ENCODE measurements at places on chromosomes 11 and 22. TPM values are rescaled to one million over a fixed set of nuclear protein-coding genes. Genes with fewer than 3 reads are reported as not detected.

OR4C15 gene
- not detected for total RNA-seq

NRXN2 gene
- 204 TPM for total RNA-seq

MRPL17 gene
- total RNA-seq: 18.8 TPM

TIGD3 gene
- total RNA-seq: 5.3 TPM

SPTY2D1 gene
- 10.2 TPM for total RNA-seq

YAP1 gene
- total RNA-seq: 11.0 TPM

FAM181B gene
- total RNA-seq: 13.0 TPM

SBF2 gene
- total RNA-seq: 104 TPM

OR5AK2 gene
- not detected for total RNA-seq

PIWIL4 gene
- total RNA-seq: 7.7 TPM

KIRREL3 gene
- 26.5 TPM for total RNA-seq

MAPK8IP1 gene
- total RNA-seq: 88.9 TPM

GPHA2 gene
- not detected for total RNA-seq

SLN gene
- 35.5 TPM for total RNA-seq

INPPL1 gene
- 6.5 TPM for total RNA-seq
